ENCODE measurements at places on chromosomes 5 and 9.
A peak's percentile ranks its signal among the peaks of the same experiment; 100 is the strongest.

- peak; percentile 52 for DNase-seq
Observed at GRCh38 chr5:159061834-159062474, 37.8 kb downstream of the EBF1 start.

- no peak for DNase-seq
Observed at GRCh38 chr5:167702014-167702413, 589.4 kb upstream of the WWC1 start.

GRCh38 chr5:147887026-147887627 is 8.6 kb downstream of the SCGB3A2 start:
- DNase-seq: peak; percentile 23

GRCh38 chr5:93722588-93722987 is 18.8 kb downstream of the POU5F2 start:
- no peak for DNase-seq

- DNase-seq: no peak
Observed at GRCh38 chr5:57113481-57113880, 60.4 kb upstream of the GPBP1 start.

DNA sequence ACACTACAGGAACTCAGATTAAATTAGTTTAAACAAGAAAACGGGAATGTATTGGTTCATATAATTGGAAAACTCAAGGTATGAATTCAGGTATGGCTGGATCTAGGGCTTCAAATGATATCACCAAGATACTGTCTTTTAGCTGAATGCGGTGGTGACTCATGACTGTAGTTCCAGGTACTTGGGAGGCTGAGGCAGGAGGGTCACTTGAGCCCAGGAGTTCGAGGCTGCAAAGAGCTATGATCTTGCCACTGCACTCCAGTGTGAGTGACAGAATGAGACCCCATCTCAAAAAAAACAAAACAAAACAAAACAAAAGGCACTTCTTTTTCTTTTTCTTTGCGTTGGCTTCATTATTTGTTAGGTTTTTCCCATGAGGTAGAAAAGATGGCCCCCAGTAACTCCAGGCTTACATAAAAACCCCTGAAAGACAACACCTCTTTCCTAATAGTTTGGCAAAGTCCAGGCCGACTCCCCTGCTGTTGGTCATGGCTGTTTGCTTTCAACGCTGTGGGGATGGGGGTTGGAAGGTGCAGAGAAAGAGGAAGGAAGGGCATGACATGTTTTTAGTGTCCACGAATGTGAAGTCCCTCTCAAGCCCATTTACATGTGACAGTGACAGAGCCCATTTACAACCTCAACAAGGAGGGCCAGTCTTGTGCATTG is 39.8 kb upstream of the CRB2 start:
- no peak for DNase-seq

DNA sequence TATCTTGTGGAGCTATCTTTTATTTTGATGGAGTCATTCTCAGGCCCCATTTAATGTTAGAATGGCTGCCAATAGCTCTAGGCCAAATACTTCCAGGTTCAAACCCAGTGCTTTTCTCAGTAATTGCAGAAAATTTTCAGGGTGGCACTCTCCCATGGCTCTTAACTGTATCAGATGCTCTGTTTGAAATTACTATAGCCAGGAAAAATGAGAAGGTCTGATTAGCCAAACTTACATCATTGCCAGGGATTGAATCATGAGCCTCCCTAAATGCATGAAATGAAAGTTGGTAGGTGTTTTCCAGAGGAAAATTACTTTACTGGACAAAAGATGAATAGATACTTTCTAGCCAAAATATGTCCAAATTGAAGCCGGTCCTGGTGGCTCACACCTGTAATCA is 404.8 kb downstream of the MAT2B start:
- no peak for DNase-seq

DNA sequence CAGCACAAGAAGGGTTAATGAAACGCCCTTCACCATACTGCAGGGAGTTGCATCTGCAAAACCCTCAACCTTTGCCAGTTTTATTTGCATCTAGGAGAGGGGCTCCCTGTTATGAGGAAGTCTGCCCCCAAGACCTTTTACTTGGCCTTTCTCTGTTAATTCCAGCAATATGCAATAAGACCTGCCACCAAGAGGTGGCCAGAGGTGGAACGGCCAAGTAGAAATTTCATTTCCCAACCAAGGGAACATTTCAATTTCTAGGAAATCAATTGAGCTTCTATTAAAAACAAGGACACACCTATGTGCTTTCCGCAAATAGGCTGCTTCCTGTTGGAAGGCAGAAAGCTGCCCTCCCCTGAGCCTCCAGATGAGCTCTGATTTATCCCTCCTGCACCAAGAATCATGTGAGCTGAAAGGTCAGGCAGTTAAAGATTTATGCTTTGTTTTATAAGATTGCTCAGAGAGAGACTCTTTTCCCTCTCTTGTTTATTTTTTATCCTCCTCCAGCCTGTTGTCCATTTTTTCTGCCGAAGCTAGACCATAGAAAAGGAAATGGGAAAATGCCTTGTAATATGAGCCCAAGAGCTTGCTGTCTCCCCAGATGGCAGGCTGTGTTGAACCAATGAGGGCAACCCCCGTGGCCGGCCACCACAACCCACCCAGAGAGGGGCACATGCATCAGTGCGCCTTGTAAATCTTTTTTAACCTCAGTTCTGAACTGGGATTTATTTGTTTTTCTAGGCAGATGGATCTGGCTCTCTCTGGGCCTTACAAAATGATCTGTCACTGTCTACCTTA is 572.8 kb downstream of the TLE1 start:
- DNase-seq: peak; percentile 37

All from muscle of back (tissue), 13 donors.